Activated T-cell treated with anti-CD3 and anti-CD28 coated beads, Interleukin-2, amount 50 U/mL, for 48 hours (primary cell): ENCODE measurements at places on chromosomes 1 and 21.

DNA sequence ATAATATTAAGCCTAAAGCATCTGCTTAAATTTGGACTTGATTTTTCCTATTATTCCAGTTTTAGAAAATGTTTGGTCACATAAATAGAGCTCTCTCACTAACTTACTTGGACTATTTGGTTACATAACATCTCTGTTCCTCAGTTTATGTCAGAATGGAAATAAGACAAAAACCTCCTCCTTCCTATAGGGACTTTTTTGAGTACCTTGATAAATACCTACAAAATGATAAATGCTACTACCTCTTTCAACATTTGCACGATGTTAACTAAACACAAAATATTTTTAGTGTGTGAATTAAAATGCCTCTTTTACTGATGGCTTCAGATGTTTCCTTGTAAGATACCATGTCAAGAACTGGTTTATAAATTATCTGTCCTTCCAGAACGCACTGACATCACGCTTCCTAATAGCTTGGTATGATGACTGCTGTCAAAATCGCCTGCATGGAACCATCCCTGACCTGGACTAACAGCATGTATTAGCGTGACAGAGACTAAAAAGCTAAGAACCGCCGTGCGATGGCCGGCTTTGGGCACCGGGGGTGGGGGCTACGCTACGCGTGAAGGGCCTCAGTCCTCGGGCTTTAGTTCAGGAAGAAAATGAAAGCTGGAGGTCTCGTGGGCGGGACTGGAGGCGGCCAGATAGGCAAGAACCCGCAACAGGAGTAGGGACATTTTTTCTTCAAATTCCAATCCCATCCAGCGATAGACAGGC, 133.2 kb upstream of the BARHL2 start:
- DNase-seq: no peak

GRCh38 chr1:147089457-147089856, 82.8 kb downstream of the PRKAB2 start:
- no peak for DNase-seq

GRCh38 chr1:18643154-18644012, 12.7 kb downstream of the PAX7 start:
- no peak for DNase-seq

DNA sequence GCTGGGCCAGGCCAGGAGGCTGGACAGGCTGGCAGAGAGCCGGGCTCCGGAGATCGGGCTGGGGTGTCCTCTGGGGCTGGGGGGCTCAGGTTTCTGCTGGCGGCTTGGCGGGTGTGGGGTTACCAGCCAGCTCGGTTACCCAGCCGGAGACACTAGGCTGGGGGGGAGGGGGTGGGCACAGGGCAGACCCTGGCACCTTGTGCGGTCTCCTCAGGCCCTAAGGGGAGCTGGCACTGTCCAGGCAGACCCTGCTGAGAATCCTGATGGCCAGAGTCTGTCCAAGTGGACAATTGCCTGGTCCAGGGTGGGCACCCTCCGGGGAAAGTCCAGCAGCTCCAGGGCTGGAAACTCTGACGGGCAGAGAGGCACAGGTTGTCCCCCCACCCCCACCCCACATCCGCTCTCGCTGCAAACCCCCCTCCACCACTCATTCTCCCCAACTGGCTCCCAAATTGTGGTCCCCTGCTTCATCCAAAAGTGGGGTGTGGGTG, 6.7 kb downstream of the ZBTB7B start:
- DNase-seq: peak; percentile 51

- no peak for DNase-seq
These were observed 89.5 kb downstream of the DISC1 start for GRCh38 chr1:231715816-231716722.

DNA sequence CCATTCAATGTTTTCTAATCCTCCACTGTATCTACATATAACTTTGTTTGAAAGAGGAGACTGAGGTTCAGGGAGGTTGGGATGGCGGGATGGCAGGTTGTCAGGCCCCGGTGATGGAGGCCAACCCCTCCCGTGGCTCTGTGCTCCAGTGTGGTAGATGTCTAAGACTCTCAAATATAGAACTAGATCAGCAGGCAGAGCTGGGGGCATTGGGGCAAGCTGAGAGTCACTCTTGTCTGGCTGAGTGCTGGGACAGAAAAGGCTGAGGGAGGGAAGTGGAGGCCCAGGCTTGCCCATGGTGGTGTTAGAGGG, 1.7 kb downstream of the IL6R start:
- DNase-seq: no peak

DNA sequence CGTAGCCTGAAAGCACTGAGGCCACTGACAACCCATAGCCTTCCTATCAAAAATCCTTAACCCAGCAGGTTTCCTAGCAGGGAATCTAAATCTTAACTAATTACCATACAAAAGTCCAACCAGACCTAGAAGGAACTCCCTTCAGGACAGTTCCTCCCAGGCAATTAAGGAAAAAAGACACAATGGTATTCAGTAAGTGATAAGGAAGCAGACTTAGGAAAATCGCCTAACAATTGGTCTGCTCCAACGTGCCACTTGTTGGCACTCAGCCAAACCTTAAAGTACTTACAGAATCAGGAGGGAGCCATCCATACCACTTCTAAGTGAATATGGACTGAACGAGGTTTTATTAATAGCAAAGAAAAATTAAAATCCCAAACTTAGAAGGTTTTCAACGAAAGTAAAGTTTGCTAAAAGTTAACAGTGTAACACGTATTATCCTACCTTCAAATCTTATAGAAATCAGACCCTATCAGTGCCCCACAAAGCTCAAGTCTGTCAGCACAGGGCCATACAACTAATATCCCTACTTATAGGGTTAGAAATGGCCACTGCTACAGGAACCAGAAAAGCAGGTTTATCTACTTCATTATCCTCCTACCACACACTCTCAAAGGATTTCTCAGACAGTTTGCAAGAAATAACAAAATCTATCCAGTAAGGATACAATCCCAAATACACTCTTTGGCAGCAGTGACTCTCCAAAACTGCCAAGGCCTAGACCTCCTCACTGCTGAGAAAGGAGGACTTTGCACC, 29.0 kb downstream of the SPATA6 start:
- DNase-seq: no peak

- DNase-seq: peak; percentile 41
These were observed 32.3 kb downstream of the TMEM63A start for GRCh38 chr1:225849925-225850324.

DNA sequence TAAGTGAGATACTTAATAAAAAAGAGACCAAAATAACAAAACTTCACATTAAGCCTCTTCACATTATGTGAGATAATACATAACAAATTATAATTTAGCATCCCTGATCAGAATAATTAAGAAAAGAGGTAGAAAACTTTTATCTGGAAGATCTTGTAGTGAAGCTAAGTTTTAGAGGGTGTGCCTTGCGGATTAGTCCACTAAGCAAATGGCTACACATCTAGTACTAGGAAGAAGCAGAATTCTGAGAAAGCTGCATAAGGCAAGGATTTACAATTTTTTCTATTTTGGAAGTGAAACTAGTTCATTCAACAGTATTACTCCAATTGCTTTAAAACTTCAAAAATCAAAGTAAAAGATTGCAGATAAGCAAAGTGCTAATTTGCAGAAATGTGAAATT, 3.5 kb downstream of the YOD1 start:
- DNase-seq: no peak

DNA sequence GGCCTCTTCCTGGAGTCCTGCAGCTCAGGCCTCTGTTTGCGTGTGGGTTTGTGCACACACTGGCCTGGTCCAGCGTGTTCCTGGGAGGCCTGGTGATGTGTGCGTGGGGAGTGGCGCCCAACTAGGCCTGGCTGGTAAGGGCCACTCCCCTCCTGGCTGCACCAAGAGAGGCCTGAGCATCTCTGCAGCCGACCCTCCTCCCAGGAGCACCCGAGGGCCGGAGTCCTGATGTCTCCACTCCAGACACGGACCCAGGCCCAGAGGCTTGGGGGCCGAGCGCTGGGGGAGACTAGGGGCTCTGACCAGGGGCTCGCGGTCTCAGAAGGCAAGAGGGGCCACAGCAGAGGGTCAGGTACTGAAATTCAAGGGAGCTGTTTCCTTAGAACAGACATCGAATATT, 33.3 kb downstream of the MORN1 start:
- DNase-seq: no peak
